Activated naive CD8-positive, alpha-beta T cell treated with anti-CD3 and anti-CD28 coated beads, Interleukin-2, amount 10 ng/mL, durations not matched to agents 7 days and 5 days (primary cell): ENCODE measurements at places on chromosomes 11 and 22. TPM values are rescaled to one million over a fixed set of nuclear protein-coding genes. Genes with fewer than 3 reads are reported as not detected.

DNA sequence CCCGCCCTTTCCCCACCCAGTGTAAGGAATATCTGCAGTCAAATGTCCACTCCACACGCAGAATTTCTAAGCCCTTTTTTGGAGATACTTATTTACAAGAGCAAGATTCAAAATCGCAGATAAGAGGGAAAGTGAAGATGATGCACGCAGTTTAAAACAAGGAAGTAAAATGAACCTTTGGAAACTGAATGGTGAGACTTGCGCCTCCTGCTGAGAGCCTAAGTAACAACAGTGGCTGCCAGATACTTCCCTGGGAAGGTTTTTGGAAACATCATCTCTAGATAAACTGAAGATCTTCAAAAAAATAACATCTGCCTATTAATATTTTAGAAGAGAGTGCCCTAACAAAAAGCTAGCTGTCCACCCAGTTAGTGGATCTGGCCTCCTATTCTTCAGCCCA, 963.1 kb upstream of the FAT3 start:
- no peak for DNase-seq

- no peak for DNase-seq
Observed at GRCh38 chr11:87423161-87423560, 385.4 kb downstream of the TMEM135 start.

DNA sequence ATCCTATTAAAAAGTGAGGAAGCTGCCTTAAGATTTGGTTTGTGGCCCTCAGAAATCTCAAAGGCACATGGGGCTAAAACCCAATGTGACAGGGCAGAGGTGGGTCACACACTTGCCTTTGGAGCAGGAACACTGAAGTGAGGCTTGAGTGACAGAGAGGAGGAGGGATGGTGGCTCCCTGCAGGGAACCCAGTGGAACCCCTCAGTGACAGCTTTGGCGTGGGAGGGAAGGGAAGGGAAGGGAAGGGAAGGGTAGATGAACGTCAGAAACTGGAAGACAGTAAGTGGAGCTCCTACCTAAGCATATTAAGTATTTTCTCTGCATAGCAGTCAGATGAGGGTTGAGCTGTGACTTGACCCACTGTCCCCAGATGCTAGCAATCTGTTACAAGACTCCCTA, 68.5 kb downstream of the TMPRSS5 start:
- no peak for DNase-seq

The YAP1 gene
- not detected for total RNA-seq
